ENCODE measurements at places on chromosomes 5 and 9.
A peak's percentile ranks its signal among the peaks of the same experiment; 100 is the strongest.

DNA sequence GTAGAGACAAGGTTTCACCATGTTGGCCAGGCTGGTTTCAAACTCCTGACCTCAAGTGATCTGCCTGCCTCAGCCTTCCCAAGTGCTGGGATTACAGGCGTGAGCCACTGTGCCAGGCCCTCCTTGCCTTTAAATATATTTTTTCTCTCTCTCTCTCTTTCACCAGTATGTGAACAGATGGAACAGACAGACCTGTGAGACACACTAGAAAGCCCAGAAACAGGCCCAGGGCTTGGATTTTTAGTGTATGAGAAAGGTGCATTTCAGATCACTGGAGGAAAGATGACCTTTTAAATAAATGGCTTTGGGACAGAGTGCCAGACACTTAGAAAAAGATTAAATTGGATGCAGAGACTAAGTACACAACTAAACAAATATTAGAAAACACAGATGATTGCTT lies 3.1 kb downstream of the RASGEF1C start:
- DNase-seq, result no peak

DNA sequence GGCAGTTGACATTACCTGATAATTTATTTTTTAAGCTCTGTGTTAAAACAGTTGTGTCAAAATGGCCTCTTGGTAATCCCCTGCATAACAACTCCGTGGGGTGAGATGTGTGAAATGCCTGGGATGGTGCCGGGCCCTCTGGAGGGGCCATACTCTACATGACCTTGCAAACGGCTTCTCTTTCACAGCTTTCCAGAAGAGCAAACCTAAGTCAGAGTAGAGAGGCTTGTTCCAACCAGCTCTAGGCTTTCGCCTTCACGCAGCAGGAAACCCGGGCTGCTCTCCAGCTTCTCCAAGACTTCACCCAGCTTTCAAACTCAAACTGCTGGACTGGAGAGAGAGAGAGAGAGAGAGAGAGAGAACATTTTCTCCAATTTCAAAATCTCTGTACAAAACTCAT lies 120.1 kb downstream of the SNX18 start:
- no peak for DNase-seq

GRCh38 chr9:82882748-82883147 lies 180.2 kb downstream of the RASEF start:
- no peak for DNase-seq

GRCh38 chr9:70468291-70468690 lies 53.8 kb upstream of the KLF9 start:
- DNase-seq, result no peak

DNA sequence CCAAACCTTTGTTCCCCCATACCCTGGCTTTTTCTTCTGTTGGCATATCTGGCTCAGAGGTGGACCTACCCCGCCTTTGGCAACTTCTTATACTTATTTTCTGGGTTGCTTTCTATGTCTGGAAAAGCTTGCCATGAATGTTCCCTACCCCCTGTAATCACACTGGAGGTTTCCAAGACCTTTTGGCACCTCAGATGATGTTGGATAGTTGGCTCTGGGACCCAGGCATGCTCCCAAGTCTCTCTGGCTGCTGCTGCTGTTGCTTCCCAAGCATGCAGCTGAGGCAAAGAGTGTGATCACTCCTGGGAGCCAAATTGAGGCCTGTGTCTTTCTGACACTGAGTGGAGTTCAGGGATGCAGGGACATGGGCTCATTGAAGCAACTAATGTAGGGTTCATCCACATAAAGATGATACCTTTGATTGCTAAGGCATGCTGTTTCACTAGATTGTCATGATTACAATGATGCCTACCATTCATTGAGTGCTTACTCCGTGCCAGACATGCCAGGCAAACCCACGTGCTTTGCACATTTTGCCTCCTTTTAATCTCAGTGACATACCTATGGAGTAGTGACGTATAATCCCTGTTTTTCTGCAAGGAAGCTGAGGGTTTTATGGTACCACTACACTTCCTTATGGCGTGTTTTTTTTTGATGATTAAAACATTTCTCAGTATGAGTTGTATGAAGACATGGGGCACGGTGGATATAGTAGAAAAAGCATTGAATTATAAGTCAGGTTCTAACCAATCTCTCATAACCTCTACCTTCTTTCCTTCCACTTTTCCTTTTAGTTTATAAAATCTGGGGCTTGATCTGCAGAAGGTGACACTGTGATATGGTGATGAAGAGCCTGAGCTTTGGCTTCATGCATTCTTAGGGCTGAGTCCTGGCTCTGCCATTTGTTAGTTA lies 73.1 kb downstream of the ARHGAP26 start:
- no peak for DNase-seq

GRCh38 chr9:5917273-5917672 lies 26.6 kb downstream of the MLANA start:
- no peak for DNase-seq

DNA sequence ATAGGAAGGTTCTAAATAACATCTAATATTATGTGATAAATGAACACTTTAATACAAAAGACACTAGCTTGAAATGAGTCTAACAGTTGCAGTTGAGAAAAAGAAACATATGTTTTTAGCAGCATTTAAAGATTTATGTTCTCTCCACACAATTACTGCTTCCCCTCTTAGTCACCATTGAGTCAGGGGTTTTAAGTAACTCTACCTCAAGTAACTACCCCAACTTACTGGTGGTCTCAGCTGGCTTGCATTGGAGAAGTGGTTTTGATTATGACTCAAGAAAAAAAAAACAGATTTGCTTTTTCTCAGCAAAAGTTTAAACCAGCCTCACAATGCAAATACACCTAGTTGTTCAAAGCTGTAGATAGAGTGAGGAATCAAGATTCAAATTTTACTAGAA lies 1216.5 kb upstream of the CDH9 start:
- peak; percentile 2 for DNase-seq

GRCh38 chr9:5976674-5977397 lies 38.6 kb downstream of the RANBP6 start:
- peak; percentile 25 for DNase-seq

GRCh38 chr5:112689155-112689909 lies 48.4 kb upstream of the APC start:
- peak; percentile 30 for DNase-seq

All from fibroblast of villous mesenchyme (primary cell).